ENCODE measurements at places on chromosomes 2 and 18. TPM values are rescaled to one million over a fixed set of nuclear protein-coding genes. Genes with fewer than 3 reads are reported as not detected.

The VWA3B gene
- total RNA-seq = not detected

The C1GALT1C1L gene
- 0.95 TPM for total RNA-seq

GRCh38 chr2:160169988-160170387 is 30.1 kb downstream of the ITGB6 start:
- H3K27ac ChIP-seq = no peak overlapping the region
- no peak overlapping the region for H3K4me3 ChIP-seq
- H3K36me3 ChIP-seq = no peaks in the 10 kb centered on the region
- no peak for DNase-seq

- H3K27ac ChIP-seq = no peak overlapping the region
- H3K36me3 ChIP-seq = no peaks in the 10 kb centered on the region
- DNase-seq = no peak
- no peak overlapping the region for H3K4me3 ChIP-seq
- no peaks in the 10 kb centered on the region for H3K27me3 ChIP-seq
Measured at GRCh38 chr2:66634784-66635183, 199.9 kb downstream of the MEIS1 start.

DNA sequence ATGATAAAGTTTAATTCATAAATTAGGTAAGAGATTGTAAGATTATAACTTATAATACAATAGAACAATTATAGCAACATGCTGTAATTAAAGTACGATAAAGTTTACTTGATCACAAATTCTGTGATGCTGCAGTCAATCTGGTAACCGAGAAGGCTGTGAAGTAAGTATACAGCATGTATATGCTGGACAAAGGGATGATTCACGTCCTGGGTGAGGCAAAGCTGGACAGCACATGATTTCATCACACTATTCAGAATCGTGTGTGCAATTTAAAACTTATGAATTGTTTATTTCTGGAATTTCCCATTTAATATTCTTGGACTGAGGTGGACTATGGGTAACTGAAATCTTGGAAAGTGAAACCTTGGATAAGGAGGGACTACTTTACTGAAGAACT is 522.2 kb upstream of the CNTNAP5 start:
- no peaks in the 10 kb centered on the region for H3K36me3 ChIP-seq
- no peak overlapping the region for H3K4me3 ChIP-seq
- H3K27ac ChIP-seq = no peak overlapping the region
- no peaks in the 10 kb centered on the region for H3K4me1 ChIP-seq
- no peak for DNase-seq
- H3K27me3 ChIP-seq = no peaks in the 10 kb centered on the region

GRCh38 chr2:155727187-155727895 is 605.2 kb downstream of the NR4A2 start:
- DNase-seq = no peak
- H3K36me3 ChIP-seq = no peaks in the 10 kb centered on the region
- no peaks in the 10 kb centered on the region for H3K4me1 ChIP-seq
- no peak overlapping the region for H3K27ac ChIP-seq

- no peak overlapping the region for H3K27ac ChIP-seq
- H3K27me3 ChIP-seq = no peaks in the 10 kb centered on the region
- DNase-seq = no peak
- no peaks in the 10 kb centered on the region for H3K36me3 ChIP-seq
- no peak overlapping the region for H3K4me3 ChIP-seq
Measured at GRCh38 chr2:175847128-175847527, 154.9 kb downstream of the LNPK start.

Measured in thoracic aorta (tissue), 2 donors.